ENCODE measurements at places on chromosomes 4 and X.
A peak's percentile ranks its signal among the peaks of the same experiment; 100 is the strongest.

DNA sequence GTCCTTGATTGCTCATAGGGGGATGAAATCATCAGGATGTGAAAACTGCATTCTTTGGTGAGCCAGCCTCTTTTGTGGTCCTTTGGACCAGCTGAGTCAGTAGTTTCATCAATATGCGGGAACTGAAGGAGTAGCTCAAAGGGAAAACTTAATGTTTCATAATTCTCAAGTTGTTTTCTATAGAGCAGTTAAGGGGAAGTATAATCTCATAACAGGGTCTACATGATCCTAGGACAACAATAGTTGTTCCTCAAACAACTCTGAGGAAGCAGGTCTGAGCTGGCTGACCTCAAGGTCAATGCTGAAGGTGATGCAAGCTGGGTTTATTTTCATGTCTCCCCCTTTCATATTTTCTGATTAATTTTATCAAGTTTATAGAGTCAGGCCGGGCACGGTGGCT, 36.1 kb upstream of the IRF2 start:
- no peak for DNase-seq

GRCh38 chr4:1296324-1297022, 6.8 kb downstream of the MAEA start:
- DNase-seq, result no peak

DNA sequence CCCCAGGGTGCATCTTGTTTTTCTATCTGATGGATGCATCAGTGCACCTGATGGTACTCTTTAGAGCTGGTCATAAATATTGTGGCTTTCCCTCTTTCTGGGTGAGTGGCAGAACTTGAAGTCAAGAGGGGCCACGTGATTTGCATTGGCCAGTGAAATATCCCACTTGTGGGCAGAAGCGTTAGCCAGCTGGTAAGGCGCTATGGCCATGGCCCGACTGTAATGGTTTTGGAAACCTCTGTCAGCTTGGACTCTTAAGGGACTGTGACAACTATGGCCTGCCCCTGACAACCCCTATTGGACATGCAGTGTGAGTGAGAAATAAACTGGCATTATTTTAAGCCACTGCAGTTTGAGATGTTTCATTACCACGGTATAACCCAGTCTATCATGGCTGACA, 72.8 kb downstream of the SEL1L3 start:
- no peak for DNase-seq

GRCh38 chrX:97594646-97595224, 711.0 kb downstream of the RPA4 start:
- DNase-seq, result peak; percentile 23

DNA sequence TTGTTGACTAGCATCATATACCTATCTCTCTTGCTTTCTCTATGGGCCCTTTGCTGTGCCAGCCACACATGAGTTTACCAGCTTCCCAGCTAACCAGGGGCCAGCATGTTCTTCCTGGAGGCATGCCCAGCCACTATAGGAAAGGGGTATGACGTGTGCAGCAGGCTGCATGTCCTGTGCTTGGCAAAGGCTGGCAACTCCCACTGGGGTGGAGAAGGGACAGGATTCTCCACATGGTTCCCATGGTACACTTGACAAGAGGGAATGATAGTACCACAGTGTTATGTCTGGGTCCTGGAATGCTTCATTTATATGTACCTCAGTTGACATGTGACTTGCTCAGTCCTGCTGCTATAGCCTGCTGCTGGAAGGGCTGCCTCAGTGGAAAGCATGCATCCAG, 78.8 kb downstream of the TMEM164 start:
- DNase-seq, result peak; percentile 54

DNA sequence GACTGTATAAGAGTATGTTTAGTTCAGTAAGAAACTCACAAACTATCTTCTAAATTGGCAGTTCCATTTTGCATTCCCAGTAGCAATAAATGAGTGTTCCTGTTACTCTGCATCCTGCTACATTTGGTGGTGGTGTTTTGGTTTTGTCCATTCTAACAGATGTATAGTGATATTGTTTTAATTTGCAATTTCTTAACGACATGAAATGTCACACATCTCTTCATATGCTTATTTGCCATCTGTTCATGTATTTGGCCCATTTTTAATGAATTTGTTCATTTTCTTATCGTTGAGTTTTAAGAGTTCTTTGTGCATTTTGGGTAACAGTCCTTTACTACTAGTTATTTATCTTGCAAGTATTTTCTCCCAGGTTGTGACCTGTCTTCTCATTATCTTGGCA, 232.2 kb downstream of the TMA16 start:
- DNase-seq, result no peak

- DNase-seq, result peak; percentile 23
Measured at GRCh38 chr4:185307136-185307950, 88.4 kb downstream of the LRP2BP start.

- DNase-seq, result no peak
Measured at GRCh38 chr4:101230801-101231426, 116.4 kb downstream of the PPP3CA start.

DNA sequence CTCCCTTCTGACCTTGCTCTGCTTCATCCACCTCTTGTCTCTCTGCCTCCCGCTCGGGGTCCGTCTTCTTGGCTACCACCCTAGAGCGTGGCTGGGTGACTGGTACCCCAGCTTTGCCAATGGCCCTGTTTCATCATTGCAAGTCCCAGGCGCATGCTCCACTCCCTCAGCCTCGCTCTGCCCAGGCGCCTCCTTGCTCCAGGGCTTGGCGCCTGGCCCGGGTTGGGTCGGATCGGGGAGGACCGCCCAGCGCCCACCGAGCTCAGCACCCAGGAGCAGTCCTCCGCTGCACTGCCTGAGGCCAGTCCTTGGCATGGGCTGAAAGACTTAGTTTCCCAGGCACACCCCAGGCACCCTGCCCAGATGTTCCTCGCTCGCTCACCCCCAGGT, 577 bp downstream of the BGN start:
- DNase-seq, result no peak

- DNase-seq, result no peak
Measured at GRCh38 chr4:127251423-127251822, 381.3 kb upstream of the INTU start.

DNA sequence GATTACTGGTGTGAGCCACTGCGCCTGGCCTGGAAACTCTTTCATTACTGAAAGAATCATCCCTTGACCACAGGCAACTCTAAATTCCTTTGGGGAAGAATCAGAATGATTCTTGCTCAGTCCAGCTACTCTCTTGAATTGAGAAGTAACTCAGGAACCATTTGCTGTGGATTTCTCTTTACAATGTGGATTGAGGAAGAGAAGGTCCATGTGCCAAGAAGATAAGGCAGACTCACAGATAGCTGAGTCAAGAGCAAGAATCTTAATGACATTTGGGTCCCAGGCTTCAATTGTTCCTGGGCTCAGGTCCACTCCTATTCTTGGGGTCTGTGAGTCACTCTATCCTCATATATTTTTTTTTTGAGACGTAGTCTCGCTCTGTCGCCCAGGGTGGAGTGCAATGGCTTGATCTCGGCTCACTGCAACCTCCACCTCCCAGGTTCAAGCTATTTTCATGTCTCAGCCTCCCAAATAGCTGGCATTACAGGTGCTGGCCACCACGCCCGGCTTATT, 6.2 kb upstream of the MGARP start:
- no peak for DNase-seq

DNA sequence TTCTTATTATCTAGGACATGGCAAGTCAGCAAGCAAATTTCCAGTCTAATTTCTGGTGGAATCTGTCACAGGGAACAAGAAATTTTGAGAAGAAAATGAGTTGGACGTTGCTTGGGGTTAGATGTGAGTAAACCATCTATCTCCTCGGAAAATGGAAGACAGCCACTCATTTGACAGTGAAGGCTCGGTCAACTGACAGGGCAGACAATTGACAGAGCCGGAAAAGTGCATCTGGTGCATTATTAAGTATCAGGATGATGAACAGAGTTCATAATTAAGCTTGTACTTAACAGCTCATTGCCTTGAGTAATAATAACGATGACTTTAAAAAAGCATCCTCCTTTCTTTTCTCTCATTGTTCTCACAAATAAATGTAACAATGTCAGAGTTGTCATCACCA, 168.4 kb downstream of the MAD2L1 start:
- DNase-seq, result no peak

DNA sequence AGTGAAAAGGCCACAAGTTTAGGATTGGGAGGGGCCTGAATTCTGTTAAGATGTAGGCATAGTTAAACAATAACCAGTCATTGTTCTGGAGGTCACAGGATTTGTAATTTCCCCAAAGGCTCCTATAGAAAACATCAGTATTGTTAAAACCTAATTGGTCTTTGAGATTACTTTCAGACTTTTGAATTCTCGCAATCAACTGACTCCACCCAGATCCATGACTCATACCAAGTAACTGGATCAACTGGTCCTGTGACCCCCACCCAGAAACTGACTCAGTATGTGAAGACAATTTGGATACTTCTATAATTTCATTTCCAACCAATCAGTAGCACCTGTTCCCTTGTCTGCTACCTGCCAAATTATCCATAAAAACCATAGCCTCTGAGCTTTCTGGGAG, 28.4 kb downstream of the MAGEB16 start:
- DNase-seq, result no peak

DNA sequence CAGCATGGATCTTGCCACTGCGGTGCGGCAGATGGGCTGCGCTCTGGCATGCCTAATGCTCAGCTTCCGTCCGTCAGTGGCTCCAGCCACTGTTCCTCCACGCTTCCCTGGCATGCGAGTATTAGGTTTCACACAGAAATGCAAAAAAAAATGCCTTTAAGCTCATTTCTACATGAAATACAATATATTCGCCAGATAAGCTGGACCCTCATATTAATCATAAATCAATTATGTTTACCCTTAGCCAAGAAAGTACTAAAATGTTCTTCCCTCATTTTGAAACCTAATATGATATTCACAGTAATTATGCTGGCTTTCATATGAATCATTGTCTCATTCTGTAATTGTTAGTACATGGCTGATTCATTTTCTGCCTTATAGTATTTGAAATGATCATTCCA, 115.5 kb upstream of the FAM241A start:
- no peak for DNase-seq

GRCh38 chrX:40434443-40434842, 146.3 kb upstream of the ATP6AP2 start:
- no peak for DNase-seq

GRCh38 chr4:105162123-105162796, 15.6 kb downstream of the TET2 start:
- DNase-seq, result no peak

DNA sequence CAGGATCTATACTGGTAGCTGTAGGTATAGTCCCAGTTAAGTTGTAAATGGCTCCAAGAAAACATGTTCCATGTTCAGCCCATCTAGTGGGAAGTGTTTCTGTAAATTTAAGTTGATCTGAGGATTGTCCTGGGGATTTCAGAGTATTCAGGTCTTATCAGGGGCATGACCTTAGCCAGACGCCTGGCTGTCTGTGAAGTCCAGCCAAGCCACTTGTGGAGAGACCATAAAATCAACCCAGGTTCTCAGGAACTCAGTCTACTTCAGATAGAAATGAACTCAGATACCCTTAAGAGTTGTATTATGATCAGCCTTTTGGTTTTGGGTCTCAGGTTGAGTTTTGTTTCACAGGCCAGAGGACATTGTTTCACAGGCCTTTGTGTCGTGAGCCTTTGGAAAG, 95.9 kb downstream of the EGF start:
- no peak for DNase-seq

- DNase-seq, result peak; percentile 31
Measured at GRCh38 chr4:7206911-7207567, 14.7 kb downstream of the SORCS2 start.

DNA sequence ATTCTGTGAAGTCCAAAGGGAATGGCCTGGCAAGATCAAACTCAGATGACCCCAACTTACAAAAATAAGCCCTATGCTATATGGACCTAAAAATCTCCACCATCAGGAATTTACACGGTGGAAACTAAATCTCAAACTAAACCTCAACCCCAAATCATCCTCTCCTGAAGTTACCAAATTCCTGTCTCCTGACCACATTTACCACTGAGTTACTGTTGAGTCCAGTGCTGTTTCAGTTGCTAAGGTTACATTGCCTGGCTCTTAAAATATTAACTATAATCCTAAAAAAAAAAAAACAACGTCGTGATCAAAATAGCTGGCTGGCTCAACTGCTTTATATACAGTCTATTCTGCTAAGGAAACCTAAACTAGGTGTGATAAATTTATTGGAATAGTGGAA, 315.2 kb upstream of the SLIT2 start:
- no peak for DNase-seq

- no peak for DNase-seq
Measured at GRCh38 chr4:95638920-95639501, 90.2 kb upstream of the UNC5C start.

GRCh38 chr4:40905414-40905813, 155.7 kb downstream of the NSUN7 start:
- no peak for DNase-seq

- no peak for DNase-seq
Measured at GRCh38 chr4:180571516-180572055, 1671.6 kb upstream of the TENM3 start.

DNA sequence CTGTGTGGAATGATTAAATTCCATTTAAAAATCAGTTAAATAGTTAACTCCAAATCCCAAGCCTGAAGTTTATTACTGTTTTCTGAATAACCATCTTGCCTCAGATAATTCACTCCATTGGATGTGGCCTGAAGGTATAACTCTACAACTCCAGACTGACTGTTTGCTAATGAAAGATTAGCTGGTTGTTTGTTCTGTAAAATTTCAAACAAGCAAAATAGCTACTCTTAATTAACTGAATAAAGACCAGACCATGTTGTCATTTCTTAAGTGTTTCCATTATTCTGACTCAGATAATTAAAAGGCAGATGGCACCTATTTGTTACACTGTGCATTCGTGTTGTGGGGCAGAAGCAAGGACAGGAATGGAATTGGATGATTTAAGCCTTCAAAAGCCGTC, 78.5 kb upstream of the DDIT4L start:
- DNase-seq, result no peak

DNA sequence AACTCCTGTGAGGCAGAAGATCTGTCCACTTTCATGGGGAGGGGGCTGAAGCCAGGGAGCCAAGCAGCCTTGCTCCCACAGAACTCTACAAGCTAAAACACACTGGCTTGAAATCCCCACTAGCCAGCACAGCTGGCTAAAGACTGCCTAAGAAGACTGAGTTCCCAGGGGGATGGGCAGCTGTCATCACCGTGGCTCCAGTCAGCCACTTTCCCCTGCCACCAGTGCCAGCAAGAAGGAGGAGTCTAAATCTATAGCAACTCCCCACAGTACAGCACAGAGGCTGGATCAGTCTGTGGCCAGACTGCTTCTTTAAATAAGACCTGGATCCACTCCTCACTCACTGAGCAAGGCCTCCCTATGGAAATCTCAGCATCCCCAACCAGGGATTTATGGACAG, 308.6 kb downstream of the FAM47B start:
- DNase-seq, result no peak

All from body of pancreas (tissue), 4 donors.